AG10803 (cell line): ENCODE measurements at places on chromosomes 7 and 10.

GRCh38 chr7:11473807-11474424, 358.1 kb downstream of the THSD7A start:
- no peak for DNase-seq

DNA sequence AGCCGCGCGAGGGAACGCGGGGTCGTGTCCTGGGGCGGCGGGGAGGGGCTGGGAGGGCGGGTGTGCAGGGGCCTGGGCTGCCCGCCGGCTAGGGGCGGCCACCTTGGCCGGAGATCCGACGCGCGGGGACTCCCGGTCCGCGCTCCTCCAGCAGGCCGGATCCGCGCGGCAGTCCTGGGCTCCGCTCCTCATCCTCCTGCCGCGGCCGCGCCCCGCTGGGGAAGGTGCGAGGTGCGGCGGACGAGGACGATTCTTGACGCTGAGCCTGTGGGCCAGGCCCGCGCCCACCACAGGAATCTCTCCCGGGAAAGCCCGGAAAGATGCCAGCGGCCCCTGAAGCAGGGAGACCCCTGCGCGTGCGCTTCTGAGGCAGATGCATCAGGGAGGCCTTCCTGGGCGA, 6.6 kb upstream of the OGDHL start:
- no peak for DNase-seq

- DNase-seq, result peak; percentile 77
Observed at GRCh38 chr7:133575726-133576440, 323.0 kb downstream of the EXOC4 start.

DNA sequence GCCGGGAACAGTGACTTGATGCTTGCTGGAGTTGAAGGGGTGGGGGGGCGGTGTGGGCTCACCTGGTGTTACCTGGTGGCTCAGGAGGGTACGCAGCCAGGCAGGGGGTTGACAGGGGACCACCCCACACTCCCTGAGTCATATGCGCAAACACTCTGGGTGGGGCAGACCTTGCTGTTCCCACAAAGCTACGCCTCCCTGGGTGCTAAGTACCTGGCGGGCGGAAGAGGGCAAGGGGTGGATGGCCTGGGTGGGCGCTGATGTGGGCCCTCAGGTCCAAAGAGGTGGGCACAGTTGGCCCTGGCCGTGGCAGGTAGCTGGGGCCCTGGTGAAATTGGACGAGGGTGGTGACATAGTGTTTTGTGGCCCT, 13.9 kb downstream of the STX1A start:
- DNase-seq, result no peak

DNA sequence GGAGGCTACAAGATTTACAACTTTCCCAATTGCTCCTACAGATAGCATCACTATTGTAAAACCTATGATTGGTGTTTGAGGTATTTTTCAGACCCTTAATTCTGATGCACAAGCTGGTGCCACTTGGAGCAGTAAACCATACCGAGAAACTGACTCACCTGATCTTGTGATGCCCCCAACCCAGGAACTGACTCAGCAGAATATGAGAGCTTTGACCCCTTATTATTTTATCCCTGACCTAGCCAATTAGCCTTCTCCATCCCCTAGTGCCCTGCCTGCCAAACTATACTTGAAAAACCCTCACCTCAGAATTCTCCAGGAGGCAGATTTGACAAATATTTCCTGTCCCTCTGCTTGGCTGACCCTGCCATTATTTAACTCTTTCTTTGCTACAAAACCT, 585.9 kb upstream of the GHITM start:
- no peak for DNase-seq

DNA sequence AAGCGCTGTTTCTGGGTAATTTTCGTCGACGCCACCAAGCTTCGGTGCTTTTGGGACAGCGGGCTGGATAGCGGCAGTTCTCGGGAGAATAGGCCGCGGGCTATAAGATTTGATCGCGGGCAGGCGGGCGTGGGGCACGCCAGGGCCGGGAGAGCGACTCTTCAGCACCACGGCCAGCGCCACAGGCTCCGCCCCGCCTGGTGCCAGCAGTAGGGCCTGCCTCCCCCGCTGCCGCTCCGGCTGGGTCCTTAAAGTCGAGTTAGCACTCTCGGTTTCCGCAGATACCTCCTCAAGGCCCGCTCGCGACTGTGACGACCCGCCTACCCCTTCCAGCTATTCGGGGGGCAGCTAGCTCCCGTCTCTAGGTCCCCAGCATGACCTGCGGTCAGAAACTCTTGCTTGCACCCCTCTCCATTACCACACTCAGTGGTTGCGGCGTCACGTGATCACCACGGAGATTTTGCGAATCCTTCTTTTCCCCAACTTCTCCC, 9.4 kb downstream of the NXPH1 start:
- DNase-seq, result peak; percentile 3

DNA sequence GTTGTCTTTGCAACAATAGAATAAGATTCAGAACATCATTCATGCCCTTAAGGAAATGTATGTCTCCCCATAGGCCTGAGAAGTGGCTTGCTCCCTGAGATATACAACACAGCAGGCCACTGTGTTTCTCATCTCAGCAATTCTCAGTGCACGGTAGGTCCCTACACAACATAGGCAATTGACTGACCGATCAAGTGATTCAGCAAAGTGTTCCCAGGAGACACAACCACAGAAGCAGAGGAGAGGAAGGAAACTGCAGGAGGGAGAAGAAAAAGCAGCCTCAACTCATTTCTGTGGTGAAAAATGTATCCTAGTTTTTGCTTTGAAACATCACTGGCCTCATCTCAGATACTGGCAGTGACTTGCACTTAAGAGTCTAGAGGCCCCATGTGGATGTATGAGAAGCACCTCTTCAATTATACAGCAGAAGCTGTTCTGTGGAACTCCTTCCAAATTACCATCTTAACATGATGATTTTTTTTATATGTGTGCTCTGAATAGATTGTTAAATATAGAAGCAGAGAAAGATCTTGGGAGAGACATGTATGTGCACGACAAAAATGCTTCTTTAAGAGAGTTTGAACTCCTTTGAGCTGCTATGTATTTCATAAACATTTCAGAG, 306.8 kb downstream of the XPNPEP1 start:
- no peak for DNase-seq

DNA sequence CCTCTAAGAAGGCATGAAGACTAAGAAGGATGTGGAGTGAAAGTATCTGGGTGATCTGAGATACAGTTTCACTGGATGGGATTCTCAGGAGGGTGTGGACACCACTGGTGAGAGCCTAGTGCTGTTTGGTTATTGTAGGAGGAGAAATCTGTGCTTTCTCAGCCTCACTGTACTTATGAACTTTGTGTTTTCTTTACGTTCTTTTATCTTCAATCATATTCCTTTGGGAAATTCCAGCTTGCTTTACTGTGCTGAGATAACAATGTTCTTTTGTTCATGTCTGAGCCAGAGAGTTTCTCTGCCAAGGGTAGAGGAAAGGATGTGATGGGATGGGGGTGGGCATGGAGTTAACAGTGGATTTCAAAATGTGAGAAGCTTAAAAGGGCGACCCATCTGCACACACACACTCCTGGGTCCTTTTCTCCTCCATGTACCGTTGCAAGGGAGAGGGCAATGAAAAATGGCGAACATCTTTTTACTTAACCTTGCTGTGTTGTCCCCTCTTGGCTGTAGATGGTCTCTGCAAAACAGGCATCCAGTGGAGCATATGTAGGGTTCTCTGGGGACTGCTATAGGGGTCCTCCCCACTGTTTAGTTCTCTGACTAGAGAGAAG, 25.0 kb upstream of the TAX1BP1 start:
- peak; percentile 2 for DNase-seq

DNA sequence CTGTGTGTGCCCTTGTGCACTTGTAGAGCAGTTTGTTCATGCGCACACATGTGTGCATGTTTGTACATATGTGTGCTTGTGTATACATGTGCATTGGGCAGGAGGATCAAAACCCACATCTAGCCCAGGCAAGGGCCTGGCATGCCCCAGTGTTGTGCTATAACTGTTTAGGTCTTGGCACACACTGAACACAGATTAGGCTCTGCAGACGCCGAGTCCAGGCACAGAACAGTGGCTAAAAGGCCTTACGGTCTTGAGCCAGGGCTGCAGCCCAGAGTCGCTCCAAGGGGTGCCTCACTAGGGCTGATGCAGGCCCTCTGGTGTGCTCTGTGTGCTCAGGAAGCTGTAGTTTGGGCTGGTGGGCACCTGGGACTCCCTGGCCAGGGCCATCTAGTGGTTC, 55.7 kb downstream of the YKT6 start:
- no peak for DNase-seq

DNA sequence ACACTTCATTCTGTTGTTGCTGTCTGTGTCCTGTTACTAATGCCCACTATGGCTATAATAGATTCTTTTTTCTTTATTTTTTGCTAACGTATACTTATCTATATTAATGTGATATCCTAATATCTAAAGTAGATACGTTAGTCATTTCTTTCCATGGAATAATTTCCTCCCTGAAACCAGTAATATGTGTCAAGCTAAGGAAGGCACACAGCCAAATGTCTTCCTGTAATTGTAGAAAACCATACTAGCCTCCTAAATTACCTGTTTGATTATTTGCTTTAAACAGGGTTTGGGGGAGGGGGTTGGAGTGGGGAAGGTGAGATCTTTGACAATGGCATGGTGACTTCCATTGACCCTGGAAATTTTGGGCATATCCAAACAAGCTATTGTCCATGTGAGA, 56.4 kb downstream of the THNSL1 start:
- no peak for DNase-seq

DNA sequence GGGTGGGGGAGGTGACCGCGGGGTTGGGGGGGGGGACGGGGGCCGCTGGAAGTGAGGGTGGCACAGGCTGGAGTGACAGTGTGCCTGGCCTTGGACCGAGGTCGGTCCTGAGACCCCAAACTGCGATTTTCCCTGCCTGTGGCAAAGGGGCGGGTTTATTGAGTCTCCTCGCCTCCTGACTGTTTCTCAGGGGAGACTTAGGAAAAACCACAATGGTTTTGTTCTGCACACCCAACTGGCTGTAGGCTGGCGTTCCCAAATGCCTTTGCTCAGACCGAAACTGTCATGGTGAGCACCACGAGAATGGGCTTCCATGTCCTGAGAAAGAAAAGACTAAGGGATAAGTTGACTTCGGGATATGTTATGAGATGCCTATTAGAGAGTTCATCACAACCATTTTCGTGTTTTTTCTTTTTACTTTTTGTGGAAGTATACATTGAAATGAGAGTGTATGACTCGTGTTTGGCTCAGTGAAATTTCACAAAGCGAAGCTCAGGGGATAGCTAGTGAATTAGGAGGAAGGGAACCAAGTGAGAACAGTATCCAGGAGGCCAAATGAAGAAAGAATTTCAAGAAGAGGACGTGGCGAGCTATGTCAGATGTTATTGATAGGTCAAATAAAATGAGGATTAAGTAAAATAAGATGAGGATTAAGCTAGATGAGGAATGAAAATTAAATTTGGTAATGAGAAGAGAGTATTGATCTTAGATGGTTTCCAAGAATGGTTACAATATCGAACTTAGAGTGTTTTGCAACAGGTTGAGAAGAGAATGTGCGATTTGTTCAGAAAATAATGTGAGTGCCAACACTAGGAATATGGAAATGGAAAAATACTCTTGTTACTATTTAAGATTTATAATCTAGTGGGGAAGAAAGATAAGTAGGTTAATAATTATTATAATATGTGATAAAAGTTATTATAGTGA, 918 bp downstream of the NET1 start:
- peak; percentile 43 for DNase-seq

DNA sequence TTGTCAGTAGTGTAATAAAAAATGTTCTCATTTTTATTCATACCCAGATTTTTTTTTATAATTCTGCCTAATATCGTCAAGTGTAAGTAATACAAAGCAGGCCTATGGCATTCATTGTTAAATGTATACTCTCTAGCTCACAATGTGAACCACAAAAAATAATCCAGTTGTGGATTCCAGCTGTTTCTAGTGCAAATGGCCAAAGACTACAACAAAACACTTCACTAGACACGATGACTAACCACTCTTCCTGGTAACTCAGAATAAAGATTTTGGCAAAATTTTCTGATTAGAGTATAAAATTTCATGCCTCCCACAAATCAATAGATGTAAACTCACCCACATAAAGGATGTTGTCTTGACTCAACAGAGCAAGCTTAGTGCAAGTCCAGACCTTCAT, 396.6 kb downstream of the DGKB start:
- DNase-seq, result no peak

GRCh38 chr10:98533241-98533640, 86.5 kb upstream of the HPS1 start:
- no peak for DNase-seq

DNA sequence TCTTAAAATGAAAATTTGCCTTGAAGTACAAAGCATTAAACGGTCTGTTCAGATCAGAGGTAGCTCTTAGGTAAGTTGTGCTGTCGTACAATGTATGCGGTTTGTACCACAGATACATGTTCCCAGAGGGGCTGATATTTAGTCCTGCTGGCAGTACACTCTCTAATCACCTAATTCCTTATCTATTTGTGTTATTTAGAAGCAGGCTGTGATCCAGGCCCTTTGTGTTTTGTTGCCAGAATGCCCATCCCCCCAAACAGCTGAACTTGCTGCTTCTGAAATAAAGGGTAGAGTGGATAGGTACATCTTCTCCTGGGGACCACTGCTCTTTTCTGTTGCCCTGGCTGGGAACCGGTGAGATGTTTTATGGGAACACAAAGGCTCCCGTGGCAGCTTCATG, 84.5 kb downstream of the SND1 start:
- no peak for DNase-seq

DNA sequence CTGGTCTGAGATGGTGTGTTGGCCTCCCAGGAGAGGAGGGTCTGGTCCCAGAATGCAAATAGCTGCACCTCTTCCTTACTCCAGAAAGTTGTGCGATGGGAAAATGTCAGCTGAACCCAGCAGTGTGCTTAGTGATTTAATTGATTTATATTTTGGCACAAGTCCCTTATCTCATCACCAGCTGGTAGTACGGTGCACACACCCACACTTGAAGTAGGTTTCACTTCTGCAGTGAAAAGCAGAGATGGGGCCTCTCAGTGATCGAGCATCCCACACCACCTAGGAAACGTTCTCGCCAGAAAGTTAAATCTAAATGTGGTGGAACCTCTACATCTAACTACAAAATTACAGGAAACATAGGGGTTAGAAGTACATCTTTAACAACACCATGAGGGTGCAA, 80.4 kb downstream of the UBE3C start:
- DNase-seq, result no peak

DNA sequence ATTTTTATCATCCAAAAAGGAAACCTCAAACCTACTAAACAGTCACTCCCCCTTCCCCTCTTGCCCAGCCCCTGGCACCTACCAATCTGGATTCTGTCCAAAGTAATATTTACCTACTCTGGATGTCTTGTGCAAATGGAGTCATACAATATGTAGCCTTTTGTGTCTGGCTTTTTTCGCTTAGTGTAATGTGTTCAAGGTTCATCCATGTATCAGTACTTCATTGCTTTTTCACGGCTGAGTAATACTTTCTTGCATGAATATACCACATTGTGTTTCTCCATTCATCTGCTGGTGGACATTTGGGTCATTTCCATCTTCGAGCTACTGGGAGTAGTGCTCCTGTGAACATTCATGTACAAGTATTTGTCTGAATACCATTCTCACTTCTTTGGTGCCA, 113.6 kb downstream of the EEPD1 start:
- DNase-seq, result no peak

DNA sequence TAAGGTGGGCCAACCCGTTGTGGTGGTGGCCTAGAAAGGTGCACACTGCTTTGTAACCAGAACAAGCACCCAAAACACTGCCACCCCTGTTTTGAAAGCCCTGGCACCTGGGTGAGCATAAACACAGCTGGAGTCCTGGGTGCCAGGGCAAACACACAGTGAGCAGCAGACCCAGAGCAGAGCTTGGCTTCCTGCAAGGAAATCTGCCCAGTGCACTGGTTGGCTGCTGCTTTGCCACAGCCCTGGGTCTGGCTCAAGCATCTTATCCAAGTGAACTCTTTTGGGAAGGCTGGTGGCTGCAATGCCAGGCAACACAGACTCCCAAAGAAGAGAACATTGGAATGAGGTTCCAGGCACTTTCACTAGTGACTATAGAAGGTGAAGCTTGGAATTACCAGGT, 145.5 kb upstream of the PDE1C start:
- DNase-seq, result no peak
